Stimulated activated CD4-positive, alpha-beta T cell treated with anti-CD3 and anti-CD28 coated beads, Interleukin-4, amount 100 ng/mL, for 1 hour (primary cell): ENCODE measurements at places on chromosomes 3 and 15.

DNA sequence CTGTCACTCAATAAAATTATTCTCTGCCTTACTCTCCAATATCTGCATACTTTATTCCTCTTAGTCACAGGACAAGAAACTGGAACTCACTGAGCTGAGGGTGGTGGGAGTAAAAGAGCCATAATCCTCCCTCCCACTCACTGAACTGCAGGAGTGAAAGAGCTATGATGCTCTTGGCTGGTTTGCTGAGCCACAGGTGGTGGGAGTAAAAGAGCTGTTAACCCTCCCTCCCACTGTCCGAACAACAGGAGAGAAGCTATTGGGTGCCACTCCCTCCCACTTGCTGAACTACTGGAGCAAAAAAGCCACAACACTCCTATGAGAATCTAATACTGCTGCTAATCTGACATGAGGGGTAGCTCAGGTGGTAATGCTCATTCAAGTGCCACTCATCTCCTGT lies 391.0 kb downstream of the NSUN3 start:
- DNase-seq = no peak

DNA sequence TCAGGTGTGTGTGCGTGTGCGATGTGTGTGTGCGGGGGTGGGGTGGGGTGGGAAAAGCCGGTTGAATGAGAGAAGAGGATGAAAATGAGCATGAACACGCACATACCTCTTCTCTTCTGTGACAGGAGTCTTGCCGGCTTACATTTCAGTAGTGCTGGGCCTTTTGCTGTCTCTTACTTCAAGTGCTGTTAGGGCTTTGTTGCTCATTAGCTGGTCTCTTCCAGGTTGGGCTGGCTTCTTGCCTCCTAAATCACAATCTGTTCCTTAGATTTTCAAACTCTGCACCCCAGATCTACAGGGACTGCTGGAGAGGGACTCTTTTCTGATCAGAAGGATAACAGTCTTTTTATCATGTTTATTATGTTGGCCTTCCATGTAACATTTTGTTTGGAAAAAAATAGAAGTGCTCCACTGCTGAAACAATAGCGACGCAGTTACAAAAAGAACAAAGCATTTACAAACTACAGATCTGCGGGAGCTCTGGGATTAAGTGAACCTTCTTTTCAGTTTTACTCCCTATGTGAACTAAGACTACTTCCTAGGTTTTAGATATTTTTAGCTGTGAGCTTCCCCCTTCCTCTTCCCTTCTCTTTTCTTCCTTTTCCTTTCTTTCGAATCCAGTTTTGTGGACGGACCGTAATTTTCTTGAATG lies 48.5 kb downstream of the USP13 start:
- no peak for DNase-seq

- DNase-seq = no peak
Observed at GRCh38 chr3:41863024-41863423, 98.9 kb downstream of the ULK4 start.

GRCh38 chr3:180274536-180274935 lies 237.8 kb upstream of the PEX5L start:
- DNase-seq = no peak

DNA sequence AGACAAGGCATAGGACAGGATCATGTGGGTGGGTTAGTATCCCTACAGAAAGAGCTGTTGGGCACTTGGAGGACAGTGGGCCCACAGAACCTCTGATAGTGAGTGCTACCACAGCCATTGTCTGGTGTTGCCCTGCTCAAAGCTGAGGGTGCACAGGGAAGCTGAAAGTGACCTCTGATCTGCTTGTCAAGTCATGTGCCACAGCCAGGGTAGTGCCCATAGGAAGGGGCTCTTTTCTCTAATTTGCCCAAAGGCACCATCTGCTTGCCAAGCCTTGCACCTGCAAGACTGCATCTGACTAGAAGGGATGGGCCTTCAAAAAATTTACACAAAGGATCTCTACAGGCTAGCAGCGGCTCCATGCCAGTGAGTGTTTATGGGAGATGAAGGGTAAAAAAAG lies 87.4 kb upstream of the GSK3B start:
- no peak for DNase-seq

GRCh38 chr3:115898656-115899410 lies 275.5 kb downstream of the GAP43 start:
- DNase-seq = no peak

GRCh38 chr3:30443756-30444673 lies 162.4 kb upstream of the TGFBR2 start:
- DNase-seq = no peak

DNA sequence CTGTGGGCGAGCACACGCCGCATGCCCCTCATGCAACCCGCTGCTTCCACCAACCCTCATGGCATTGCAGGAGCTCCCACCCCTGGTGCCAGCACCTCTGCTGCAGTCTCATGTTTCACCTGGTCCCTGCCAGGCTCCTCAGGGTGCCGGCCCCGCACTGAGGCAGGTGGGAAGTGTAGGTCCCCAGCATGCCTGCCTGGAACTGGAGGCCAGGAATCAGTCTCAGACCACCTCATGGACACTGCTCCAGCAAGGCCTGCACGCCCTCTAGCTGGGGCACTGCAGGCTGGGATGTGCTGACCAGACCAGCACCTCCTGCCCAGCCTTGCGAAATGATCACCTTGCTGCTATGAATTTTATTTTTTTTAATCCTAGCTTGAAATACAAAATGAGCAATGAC lies 39.1 kb downstream of the OCA2 start:
- no peak for DNase-seq

- DNase-seq = no peak
Observed at GRCh38 chr3:171566803-171567422, 106.7 kb upstream of the TNIK start.

DNA sequence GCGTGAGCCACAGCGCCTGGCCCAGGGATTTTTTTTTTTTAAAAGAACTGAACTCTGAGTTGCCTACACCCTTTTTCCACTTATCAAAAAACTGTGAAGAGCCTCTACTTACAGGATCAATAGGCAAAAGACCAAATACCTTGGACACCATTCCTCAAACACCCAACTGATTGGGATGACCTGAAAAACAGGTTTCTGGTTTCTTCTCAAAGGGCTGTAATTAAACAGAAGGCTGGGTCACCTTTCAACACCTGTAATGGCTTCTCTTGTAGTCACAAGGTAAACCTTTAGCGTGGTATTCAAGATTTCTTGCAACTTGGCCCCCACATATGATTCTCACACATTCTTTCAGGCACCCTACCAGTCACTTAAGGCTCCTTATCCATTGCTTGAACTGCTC lies 38.4 kb upstream of the PLXND1 start:
- DNase-seq = no peak

GRCh38 chr15:33218071-33218491 lies 23.6 kb upstream of the FMN1 start:
- no peak for DNase-seq

- DNase-seq = no peak
Observed at GRCh38 chr3:38354588-38355330, 8.2 kb downstream of the XYLB start.

DNA sequence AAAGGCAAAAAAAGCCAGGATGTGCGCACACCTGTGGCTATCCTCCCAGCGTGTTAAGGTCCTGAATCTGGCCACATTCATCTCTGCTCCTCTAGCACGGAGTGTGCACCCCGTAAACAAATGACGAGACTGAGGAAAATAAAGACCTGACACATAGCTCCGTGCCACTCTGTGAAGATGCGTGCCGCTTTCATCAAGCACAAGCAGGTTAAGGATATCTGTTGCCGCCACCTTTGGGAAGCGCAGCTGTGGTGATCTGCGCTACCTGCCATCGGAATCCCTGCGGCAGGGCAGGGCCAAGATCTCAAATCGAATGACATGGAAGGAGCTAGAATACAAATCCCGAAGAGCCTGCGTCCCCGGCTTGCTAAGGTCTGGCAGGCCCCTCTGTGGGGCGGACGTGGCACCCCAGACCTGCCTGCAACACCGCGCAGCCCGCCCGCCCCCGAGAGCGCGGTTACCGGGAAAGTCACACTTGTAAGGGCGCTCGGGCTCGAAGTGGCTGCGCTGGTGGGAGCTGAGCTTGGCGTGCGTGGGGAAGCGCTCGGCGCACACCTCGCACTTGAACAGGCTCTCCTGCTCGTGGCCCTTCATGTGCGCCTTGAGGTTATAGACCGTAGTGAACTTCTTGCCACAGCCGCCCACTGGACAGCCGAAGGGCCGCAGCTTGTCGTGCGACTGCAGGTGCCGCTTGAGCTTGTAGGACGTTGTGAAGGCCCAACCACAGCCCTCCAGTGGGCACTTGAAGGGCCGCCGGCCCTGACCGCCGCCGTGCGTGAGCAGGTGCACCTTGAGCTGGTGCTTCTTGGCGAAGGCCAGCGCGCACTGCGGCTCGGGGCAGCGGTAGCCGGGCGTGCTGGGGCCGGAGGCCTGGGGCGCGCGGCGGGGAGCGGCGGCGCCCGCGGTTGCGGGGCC lies 936 bp downstream of the ZXDC start:
- peak; percentile 42 for DNase-seq

GRCh38 chr3:193972832-193973231 lies 163.1 kb upstream of the HES1 start:
- DNase-seq = no peak

DNA sequence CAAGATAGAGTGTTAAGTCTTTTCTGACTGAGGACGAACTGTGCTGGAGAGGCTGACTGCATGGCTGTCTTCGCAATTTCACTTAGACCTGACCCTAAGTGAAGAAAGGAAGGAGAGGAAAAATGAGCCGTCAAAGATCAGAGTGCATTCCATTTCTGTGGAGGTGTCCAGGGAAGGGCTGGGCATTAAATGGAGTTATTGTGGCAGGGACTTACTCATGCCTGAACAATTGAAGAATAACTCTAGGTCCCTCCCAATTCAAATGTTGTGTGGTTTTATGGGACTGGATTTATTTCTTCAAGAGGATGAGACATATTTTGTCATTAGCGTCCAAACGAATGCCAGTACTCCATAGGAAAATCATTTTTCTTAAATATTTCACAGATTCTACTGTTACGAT lies 187.3 kb upstream of the CFAP20DC start:
- DNase-seq = no peak

DNA sequence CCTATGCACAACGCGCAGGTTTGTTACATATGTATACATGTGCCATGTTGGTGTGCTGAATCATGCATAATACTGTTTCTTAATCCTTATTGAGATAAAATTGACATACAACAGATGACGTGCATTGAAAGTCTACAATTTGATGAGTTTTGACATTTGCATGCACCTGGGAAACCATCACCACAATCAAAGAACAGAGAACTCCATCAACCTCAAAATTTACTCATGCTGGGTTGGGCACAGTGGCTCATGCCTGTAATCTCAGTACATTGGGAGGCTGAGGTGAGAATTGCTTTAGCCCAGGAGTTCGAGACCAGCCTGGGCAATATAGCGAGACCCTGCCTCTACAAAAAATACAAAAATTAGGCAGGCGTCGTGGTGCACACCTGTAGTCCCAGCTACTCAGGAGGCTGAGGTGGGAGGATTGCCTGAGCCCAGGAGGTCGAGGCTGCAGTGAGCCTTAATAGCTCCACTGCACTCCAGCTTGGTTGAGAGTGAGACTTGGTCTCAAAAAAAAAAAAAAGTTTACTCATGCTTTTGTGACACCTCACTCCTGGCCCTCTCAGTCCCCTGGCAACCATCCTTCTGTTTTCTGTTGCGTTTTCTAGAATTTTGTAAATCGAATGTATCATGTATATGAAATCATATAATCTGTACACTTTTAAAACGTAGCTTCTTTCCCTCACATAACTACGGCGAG lies 56.6 kb downstream of the BHLHE40 start:
- DNase-seq = no peak

GRCh38 chr3:126194713-126195305 lies 14.4 kb upstream of the ALDH1L1 start:
- DNase-seq = no peak

- no peak for DNase-seq
Observed at GRCh38 chr15:37771465-37771864, 163.0 kb upstream of the TMCO5A start.
